ENCODE measurements at places on chromosomes 2 and 18.
A peak's percentile ranks its signal among the peaks of the same experiment; 100 is the strongest.

GRCh38 chr18:33781429-33781828, 203.4 kb downstream of the ASXL3 start:
- peak; percentile 5 for DNase-seq

DNA sequence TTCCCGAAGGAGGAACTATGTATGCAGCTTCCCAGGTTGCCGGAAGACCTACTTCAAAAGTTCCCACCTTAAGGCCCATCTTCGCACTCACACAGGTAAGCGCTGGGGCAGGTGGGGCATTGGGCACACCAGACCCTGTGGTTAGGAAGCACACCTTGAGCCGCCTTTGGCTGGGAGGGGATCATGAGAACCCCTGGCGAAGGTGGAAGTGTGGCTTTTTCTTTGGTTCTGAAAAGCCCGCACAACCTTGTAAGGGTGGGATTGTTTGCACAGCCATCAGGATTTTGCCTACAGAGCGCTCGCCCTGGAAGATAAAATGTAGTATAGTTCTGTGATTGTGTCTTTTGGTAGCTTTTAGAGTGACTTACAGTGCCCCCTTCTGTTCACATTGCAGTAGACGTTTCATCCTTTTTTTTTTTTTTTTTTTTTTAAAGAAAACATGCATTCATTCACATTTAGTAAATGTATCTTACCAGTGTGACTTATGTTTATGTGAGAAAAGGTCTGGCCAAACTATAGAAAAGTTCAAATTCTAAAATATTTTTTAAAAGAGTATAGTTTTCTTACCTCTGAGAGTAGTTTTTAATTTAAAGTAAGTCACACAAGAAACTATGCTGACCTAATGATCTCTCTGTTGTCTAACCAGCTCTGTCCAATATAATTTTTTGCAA, 5.3 kb downstream of the KLF11 start:
- DNase-seq = no peak

DNA sequence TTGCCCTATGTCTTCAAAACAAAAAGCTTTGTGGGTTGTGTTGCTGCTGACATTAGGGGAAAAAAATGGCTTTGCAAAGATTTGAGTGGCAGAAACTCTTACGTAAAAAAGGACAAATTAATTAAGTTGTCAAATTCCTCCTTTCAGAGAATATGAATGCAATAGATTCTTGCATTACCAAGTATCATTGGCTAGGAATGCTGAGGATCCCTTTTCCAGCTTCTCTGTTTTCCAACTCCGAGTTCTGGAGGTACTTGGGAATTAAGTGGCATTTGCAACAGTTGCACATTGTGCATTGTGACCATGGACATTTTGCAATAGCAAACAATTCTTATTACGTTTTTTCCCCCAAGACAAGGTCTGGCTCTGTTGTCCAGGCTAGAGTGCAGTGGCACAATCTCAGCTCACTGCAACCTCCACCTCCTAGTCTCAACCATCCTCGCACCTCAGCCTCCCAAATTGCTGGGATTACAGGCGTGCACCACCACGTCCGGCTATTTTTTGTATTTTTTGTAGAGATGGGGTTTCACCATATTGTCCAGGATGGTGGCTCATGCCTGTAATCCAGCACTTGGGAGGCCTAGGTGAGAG, 29.9 kb upstream of the PPP1CB start:
- DNase-seq = no peak

- DNase-seq = no peak
Measured at GRCh38 chr2:9821805-9822445, 21.3 kb upstream of the TAF1B start.

DNA sequence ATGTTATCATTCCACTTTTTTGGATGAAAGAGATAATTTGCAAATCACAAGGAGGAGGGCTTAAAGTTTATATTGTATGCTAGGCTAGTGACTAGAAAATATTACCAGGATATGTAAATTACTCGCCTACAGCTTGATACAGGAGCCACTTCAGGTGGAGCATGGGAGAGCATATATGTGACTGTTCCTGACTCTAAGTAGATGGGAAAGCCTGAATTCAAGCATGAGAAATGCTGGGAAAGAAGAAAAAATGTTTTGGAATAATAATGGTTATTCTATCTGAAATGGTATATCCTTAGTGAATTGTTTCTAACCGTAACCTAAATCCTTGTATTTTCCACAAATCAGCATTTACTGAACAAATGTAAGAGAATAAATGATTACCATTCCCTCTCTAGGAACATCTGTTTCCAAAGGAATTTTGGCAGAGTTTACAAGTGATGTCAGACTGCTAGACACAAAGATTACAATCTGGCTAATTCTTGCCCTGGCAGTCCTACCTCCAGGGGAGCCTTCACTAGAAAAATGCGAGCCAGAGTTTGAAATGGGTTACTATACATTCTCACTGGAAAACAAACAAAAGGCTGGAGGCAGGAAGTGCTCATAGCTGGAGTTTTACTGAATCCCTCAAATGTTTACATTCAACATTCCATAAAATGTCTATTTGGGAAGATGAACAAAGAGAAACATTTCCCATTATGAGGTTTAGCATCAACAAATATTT, 129.4 kb upstream of the MAPRE2 start:
- DNase-seq = no peak

Data from NCI-H345 (cell line).